ENCODE measurements at places on chromosomes 6 and 20.

- peak; percentile 43 for DNase-seq
These were observed 79.4 kb downstream of the LIN28B start for GRCh38 chr6:105036351-105036750.

DNA sequence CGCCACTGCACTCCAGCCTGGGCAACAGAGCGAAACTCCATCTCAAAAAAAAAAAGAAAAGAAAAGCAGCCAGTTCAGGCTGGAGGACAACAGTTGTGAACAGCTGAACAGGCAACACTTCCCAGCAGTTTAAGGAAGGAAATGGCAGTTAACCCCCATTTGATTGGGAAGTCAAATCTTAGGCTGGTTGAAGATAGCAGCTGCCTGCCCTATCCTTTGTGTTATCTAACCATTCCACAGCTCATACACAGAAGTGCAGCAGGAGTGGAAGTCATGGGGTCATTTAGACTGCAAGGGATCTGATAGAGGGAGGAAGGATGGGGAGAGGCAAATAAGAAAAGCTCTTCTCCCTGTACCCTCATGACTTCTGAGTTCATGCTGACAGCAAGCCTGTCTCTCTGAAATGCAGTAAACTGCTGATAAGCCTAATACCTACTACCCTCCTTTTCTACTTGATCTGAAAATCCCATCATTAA, 35.3 kb downstream of the KCTD20 start:
- no peak for DNase-seq

- no peak for DNase-seq
These were observed 9.5 kb downstream of the NT5E start for GRCh38 chr6:85459224-85459901.

DNA sequence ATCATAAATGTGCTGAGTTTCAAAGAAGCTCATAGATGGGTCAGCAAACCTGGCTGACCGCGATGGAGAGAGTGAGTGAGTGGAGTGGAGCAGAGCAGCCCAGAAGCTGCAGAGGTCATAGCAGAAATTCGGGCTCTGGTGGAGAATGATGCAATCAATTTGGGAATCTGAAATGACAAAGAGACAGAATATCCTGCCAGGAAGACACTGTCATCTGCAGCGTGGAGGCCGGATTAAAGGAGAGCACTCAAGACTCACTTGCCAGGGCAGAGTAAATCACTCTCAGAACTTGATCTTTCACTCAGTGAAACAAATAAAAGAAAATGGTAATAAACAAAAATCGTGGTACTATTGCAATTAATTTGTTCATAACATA, 109.6 kb upstream of the RREB1 start:
- DNase-seq: peak; percentile 5

GRCh38 chr20:10947726-10948125, 273.9 kb upstream of the JAG1 start:
- DNase-seq: no peak

DNA sequence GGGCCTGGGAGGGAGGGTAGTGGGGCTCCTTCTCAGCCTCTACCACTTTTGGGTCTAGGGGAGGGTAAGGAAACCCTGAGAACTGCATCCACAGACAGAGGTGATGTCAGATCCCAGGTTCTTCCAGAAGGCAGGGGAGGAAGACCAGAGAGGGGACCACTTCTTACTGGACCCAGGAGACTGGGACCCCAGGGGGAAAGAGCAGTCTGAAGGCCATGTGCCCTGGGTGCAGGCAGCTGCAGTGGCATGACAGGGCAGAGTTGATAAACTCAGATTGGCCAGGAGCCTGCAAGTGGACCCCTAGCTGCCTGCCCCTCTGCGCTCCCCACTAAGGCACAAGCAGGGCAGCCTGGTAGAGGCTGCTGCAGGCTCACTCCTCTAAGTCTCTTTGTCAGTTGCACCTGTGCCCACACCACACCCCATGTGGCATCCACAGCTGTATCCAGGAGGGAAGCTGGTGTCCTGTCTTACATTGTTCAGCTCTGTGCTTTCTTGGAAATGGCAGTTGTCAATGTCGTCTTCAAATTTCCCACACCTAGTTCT, 2.7 kb downstream of the CST9L start:
- no peak for DNase-seq

- peak; percentile 10 for DNase-seq
These were observed 124.1 kb upstream of the DST start for GRCh38 chr6:56766806-56767178.

DNA sequence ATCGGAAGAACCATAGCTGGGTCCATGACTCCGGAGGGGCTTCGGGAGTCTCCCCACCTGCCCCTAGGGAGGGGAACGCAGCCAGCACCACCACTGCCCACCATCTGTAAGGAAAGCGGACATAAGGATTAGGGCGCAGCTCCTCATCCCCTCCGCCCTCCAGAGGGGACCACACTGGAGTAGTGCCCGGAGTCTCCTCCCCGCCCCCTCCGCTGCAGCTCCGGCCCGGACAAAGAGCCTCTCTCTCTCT, 628 bp downstream of the SLC35B2 start:
- no peak for DNase-seq

- no peak for DNase-seq
These were observed 22.2 kb upstream of the GABRR1 start for GRCh38 chr6:89239338-89239737.

GRCh38 chr20:43752561-43753301, 25.9 kb upstream of the GTSF1L start:
- no peak for DNase-seq

- DNase-seq: no peak
These were observed 29.8 kb upstream of the MCHR2 start for GRCh38 chr6:100023798-100024197.

GRCh38 chr20:47929368-47930115, 144.3 kb upstream of the SULF2 start:
- no peak for DNase-seq

GRCh38 chr6:65531533-65531932, 175.5 kb downstream of the EYS start:
- DNase-seq: no peak

DNA sequence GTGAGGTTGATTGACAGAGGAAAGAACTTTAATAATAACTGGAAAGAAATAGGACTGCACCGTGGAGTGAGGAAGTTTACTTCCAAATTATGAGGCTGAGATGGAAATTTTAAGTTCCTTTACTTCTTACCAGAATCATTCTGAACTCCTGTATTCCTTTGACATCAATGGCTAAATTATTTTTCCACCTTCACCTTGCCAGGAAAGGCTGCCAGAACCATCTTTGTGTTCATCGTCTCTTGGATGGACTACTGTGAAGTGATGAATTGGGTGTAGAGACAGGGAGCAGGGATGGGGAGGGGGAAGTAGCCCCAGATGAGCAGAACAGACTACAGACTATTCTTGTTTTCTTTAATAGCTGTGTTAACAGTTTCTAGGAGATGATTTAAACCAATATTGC, 102.1 kb upstream of the CEP162 start:
- no peak for DNase-seq

- DNase-seq: no peak
These were observed 378 bp upstream of the ERVFRD-1 start for GRCh38 chr6:11111769-11112437.

DNA sequence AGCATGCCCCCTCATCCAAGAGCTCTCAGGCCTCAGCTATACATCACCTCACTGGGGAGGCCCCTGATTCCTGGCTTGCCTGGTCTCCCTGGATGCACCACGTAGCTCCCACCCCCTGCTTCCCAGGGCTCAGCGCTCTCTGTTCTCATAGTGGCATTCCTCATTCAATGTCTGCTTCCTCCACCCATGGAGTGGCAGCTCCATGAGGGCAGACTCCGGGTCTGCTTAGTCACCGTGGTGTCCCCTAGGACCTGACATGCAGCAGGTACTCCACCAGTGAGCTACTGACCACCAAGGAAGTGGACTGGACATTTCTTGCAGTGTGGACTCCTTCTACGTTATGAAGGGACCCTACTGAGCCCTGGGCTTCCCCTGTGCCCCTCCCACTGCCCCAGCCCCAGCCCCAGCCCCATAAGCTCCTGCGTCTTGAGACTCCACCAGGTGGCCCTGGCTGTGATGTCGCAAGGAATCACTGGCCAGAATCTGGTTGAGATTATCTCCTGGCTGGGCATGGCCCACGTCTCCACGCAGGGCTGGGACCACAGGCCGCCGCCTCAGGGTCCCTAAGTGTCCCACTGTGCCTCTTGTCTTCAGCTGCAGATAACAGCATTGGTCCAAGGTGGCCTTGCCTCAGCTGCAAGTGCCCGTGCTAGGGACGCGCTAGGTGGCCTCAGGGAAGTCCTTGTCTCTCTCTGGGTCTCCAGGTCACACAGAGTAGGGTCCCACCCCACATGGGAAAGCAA, 26.7 kb downstream of the CEBPB start:
- DNase-seq: no peak

DNA sequence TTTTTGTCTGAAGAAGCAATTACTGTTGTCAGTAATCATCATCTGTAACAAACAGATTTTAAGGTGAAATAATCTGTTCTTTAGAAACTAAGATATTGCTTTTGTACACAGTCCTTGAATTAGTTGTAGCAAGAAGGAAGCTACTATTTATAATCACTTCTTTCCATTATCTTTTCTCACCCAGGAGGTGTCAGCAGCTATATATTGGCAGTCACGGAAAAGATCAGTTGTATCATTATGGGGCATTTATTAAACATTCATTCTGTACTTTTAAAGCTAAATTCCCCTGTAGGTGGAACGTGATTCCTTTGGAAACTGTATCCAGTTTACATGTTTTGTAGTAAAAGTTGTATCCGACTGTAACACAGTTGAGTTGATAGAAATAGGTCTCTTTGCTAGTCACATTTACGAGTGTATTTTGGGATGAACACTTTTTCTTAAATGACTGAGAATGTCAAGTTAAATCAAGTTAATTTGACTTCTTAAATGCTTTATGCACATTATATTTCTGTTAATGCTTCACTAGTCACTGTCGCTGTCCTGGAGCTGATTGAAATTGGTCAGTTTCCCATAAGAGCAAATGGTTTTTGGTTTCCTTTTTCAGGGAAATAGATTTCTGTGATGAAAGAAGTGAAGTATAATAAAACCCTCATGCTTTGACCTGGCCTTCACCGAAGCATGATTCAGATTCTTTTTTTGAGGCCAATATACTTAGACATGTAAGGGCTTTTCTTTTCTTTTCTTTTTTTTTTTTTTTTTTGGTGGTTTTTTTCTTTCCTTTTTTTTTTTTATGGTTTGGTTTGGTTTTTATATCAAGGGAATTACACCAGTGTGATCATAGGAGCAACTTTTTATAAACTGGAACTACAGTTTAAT, 5.1 kb downstream of the QKI start:
- DNase-seq: no peak

- DNase-seq: no peak
These were observed 15.1 kb upstream of the TMEM217 start for GRCh38 chr6:37272834-37273566.

GRCh38 chr6:98827295-98828159, 6.8 kb upstream of the POU3F2 start:
- peak; percentile 64 for DNase-seq

DNA sequence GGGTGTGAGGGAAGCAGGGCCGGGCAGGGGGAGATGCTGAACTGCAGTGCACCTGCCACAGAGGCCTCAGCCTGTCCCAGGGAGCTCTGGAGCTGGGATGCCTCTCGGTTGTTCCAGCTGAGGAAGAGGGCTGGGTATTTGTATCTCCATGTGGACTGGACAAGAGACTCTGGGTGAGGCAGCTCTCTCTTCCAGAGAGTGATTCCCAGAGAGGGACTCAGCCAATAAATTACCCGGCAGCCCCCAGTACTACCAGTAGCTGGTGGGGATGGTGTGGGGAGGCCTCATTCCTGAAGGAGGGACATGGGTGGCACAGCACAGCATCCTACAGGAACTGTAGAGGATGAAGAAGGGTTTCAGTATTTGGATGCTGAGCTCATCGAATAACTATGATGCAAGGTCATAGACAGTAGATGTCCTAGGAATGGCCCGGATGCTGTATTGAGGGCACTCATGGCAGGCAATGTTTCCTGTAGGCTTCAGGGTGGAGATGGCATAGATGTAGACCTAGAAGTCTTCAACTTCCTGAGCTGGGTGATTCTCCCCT, 1.4 kb downstream of the FGD2 start:
- no peak for DNase-seq

DNA sequence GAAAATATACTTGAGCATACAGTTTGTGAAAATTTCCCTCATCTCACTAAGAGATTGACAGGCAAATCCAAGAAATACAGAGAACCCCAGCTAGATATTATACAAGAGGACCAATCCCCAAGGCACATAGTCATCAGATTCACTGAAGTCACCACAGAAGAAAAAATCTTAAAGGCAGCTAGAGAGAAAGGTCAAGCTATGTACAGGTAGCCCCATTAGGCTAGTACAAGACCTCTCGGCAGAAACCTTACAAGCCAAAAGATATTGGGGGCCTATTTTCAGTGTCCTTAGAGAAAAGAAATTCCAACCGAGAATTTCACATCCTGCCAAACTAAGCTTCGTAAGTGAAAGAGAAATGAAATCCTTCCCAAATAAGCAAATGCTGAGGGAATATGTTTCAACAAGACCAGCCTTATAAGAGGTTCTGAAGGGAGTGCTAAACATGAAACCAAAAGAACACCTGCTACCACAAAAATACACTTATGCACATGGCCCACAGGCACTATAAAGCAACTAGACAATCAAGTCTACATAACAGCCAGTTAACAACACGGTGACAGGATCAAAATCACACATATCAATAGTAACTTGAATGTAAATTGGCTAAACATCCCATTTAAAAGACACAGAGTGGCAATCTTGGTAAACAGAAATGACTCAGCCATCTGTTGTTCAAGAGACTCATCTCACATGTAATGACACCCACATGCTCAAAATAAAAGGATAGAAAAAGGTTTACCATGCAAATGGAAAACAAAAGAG, 96.3 kb downstream of the FHL5 start:
- DNase-seq: no peak

GRCh38 chr20:1210501-1210900, 7.2 kb downstream of the C20orf202 start:
- no peak for DNase-seq

DNA sequence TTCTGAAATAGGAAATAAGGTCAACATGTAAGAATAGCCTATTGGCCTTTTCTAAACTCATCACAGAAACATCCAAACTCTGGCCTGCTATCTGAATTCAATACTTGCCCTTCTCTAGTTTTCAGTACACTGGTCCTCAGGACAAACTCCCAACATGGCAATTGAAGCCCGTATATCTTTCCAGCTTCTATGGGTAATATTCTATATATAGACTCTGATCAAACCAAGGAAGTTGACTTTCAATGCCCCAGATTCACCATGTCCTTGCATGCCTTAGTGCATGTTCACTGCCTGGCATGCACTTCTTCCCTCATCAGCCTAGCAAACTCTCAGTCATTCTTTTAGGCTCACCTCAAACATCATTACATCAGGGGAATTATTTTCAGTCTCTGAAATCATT, 73.2 kb downstream of the RSPO3 start:
- DNase-seq: no peak

GRCh38 chr20:45209924-45210323, 3.1 kb downstream of the SEMG1 start:
- no peak for DNase-seq

- DNase-seq: peak; percentile 22
These were observed 19.7 kb downstream of the GMDS start for GRCh38 chr6:2225422-2226392.

DNA sequence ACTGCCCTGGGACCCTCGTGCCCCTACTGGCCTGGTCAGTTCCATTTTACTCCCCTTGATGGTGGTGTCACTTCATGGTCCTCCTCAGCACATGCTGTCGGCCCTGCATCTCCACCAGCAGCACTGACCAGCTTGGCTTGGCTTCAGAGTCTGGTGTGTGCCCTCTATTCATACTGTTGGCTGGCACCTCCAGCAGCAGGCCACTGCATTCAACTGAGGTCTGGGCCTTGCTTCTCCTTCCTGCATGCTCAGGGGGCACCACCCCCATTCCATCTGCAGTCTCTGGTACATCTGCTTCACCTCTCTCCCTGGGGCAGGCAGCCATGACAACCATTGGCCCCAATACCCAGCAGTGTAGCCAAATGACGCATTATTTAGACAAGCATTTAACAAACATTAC, 155.9 kb downstream of the SLC24A3 start:
- no peak for DNase-seq
